NCI-H446 (cell line): ENCODE measurements at places on chromosomes 6 and 20.
A peak's percentile ranks its signal among the peaks of the same experiment; 100 is the strongest.

GRCh38 chr6:135675862-135676261 lies 175.6 kb upstream of the PDE7B start:
- DNase-seq = peak; percentile 2

GRCh38 chr20:49620364-49621240 lies 52.7 kb upstream of the PTGIS start:
- no peak for DNase-seq

GRCh38 chr6:155267411-155267810 lies 3.6 kb downstream of the CLDN20 start:
- DNase-seq = no peak

DNA sequence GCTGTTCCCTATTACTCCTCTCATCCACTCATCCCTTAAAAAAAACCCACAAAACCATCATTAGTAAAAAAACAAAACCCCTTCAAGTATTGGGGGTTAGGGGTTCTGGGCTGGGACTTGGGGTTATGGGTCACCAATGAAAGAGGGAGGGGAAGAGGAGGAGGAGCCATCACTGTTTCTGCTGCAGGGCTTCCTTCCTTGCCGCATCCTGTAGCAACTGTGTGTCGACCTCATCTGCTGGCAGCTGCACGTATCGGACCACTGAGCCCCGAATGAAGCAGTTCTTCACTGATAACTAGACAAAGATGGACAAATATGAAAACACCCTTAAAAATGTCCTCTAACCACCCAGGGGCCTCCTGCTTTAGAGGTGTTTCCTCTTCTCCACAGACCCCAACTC lies 2.0 kb upstream of the VARS1 start:
- no peak for DNase-seq

- no peak for DNase-seq
These were observed 58.8 kb upstream of the MAP7 start for GRCh38 chr6:136608991-136609390.

DNA sequence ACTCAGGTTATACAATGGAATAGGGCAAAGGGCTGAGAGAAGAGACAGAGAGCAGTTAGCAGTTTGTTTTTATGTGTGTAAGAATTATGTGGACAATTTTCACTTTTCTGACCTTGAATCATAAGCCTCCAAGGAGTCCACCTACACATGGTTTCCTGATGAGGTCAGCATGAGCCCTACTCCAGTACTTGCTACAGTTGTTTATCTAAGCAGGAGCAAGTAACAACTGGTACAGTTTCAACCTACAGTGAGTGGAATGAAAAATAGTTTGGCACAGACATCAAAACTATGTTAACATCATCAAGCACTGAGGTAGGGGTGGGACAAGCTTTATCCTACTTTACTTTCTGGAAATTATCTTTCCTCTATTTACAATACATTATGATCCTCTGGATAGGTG lies 426.7 kb upstream of the ID4 start:
- DNase-seq = no peak

DNA sequence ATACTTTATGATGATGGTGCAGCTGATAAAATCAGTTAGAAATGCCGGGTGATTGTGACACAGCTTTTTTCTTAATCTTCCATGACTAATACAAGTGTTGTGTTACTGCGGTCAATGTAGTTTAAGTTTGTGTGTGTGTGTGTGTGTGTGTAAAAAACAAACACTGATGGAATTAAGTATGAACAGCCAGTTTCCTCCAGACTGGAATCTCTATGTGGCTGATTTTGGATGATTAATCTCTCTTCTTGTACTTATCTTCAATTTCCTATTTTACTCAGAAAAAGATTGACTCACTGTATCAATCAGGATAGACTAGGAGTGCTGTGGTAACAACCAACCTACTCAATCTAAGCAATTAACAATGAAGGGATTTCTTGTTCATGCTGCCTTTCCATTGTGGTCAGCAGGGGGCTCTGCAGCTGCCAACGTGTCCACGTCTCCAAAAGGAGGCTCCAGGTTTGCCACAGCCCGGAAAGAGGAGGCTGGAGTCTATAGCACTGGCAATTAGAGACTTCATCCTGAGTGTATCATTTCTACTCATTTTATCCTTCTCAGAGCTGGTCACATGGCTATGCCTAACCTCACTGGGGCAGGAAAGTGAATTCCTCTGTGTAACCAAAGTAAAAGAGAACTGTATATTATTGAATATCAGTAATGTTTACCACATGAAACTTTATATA lies 107.7 kb downstream of the CD109 start:
- DNase-seq = peak; percentile 4

GRCh38 chr6:18178960-18179615 lies 23.9 kb downstream of the KDM1B start:
- DNase-seq = no peak

GRCh38 chr20:57200882-57201695 lies 65.4 kb downstream of the BMP7 start:
- DNase-seq = no peak

DNA sequence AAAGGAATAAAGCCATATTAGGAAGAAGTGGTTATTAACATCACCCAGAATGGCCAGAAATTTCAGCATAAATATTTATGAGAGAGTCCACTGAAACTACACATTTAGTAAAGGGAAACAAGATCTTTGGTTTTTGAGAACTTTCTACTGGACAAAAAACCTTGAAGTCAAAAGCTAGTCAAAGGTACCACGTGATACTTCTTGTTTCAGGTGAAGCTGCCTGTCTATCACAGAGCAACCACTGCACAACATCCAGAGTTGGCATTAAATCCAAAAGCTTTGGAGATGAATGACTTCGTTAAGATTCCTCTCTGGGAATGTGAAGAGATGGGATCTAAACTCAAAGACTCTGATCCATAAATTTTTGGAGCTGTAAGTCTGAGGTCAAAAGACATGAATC lies 137.0 kb downstream of the KCNQ5 start:
- DNase-seq = no peak
